Fibroblast of the conjunctiva (primary cell): ENCODE measurements at places on chromosomes 2 and 18.

GRCh38 chr2:201882353-201883090 is 76.2 kb downstream of the CDK15 start:
- DNase-seq, result no peak

DNA sequence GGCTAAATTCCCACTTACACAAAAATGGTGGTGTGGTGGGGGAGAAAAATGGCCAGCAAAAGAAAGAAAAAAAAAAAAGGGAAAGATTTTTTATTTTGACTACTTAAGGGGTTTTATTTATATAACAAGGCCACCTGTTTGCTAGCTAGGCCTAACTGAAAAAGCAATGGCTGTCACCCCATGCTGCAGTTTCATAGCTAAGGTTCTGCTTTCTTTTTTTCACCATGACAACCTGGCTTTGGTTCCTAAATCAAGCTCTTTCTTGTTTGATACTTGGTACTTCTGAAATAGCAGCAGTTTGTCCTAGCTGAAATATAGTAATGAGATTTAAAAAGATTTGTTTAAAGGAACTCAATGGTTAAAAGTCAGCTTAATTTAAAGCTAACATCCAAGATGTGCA is 433.2 kb upstream of the MEX3C start:
- no peak for DNase-seq

GRCh38 chr2:19033240-19033639 is 325.2 kb downstream of the OSR1 start:
- no peak for DNase-seq

GRCh38 chr2:214005337-214005736 is 405.5 kb upstream of the VWC2L start:
- DNase-seq, result no peak

DNA sequence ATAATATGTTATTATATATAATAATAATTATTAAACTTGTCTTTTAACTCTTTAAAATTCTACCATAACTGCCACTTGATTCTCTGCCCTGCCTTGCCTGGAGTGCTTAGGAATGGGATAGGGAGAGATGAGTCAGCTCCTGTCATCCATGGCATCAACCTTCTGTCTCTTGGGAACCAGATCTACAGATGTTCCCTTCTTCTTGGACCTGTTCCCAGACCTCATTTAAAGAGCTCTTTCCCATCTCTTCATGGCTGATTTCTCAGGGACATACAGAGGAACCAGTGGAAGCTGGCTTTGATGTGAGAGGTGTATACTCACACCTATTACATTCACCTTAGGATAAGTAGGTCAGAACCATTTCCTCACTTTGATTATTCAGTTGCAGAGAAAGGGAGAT is 155.3 kb upstream of the MYO3B start:
- peak; percentile 76 for DNase-seq

- DNase-seq, result no peak
Observed at GRCh38 chr2:77434880-77435279, 87.3 kb downstream of the LRRTM4 start.

- DNase-seq, result no peak
Observed at GRCh38 chr2:238865015-238865719, 17.3 kb downstream of the TWIST2 start.

DNA sequence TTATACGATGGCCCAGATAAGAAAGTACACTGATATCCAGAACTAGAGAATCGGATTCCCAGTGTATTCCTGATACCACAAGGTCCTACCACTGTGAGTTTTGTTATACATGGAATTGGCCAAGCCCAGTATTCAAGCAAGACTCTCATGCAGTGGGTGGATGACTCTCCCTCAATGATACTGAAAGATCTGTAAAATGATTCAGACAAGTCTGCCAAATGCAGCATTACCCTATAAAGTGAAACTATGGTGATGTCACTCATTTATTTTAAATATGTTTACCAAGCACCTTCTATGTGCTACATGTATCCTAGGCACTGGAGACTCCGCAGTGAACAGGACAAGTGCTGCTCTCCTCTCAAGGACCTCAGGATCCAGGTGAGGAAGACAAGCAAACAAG is 22.6 kb downstream of the MYO5B start:
- no peak for DNase-seq

- DNase-seq, result no peak
Observed at GRCh38 chr2:176193048-176193447, 4.6 kb downstream of the HOXD1 start.

GRCh38 chr18:11998193-11998592 is 16.9 kb downstream of the IMPA2 start:
- no peak for DNase-seq

DNA sequence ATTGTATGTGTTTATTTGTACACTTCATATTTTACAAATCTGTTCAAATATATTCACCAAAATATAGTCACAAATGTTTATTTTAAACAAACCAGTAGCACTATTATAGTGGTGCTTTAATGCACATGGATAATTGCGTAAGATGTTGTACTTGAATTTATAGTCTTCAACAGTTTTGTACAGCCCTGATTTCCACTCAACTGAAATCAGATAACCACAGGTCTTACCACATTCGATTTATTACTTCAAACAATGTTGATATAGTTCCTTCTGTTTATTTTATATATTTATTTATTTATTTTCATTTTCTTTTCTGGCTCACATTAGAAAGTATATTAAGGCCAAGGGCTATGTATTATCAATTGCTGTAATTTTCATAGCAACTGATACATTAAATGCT is 99.4 kb upstream of the ZNF804A start:
- DNase-seq, result no peak

GRCh38 chr18:48831113-48831759 is 119.5 kb downstream of the SMAD7 start:
- DNase-seq, result no peak

DNA sequence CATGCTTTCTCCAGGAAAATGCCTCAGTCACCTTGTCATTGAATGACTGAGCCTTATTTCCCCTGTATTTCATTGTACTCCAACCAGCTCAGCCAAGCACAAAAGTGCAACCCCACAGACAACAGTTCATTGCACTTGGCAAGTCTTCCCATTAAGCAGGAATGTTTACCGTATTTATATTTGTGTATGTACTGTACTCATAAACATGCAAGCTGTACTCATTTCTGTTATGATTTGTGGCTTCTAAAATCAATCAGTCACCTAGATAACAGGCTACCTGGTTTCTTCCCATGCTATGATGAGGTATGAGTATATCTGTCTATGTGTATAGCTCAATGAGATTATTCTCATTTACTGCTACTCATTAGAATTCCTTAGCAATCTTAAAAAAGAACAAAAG is 505.5 kb upstream of the FAM98A start:
- DNase-seq, result peak; percentile 37
